ENCODE measurements at places on chromosomes 16 and 17.

DNA sequence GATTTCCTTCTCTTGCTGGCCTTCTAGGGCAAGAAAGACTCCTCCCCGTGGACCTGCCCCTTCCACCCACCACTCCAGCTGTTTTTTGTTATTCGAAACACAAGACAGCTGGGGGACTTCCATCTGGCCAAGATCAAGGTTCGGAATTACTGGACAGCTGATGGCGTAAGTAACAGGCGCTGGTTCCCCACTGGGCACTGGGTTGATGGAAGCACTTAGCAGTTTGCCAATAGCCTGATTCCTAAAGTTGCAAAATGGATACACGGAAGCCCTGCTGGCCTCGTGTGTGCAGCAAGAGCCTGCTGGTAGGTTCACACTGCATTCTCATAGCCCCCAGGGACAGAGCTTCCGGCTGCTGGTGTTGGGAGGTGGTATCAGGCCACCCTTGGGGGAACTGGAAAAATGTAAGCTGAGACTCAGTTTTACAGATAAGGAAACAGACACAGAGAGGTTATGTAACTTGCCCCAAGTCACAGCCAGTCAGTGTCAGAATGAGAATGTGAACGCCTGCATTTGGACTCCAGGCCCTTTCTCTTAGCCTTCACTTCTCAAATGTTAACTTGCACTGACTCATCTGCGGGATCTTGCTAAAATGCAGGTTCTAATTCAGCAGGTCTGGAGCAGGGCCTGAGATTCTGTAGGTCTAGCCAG lies 171.7 kb downstream of the KATNIP start:
- DNase-seq, result no peak

- DNase-seq, result no peak
Observed at GRCh38 chr17:75688209-75688825, 21.2 kb downstream of the SAP30BP start.

DNA sequence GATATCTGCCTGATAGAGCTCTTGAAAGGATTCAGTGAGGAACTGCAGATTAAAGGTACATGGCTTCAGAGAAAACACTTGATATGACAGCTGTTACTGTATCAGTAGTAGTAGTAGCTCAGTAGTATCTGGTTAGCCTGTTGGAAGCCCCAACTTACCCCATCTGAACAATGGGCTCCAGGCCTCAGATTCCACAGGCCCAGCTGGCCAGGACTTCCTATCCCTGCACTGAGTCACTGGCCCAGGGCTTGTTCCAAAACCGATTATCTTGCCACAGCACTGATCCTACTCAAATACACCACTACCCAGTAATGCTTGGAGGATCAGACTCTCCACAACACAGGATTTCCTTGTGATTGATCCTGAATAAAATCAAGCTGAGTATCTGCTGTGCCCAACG lies 32.6 kb downstream of the DCUN1D3 start:
- no peak for DNase-seq

DNA sequence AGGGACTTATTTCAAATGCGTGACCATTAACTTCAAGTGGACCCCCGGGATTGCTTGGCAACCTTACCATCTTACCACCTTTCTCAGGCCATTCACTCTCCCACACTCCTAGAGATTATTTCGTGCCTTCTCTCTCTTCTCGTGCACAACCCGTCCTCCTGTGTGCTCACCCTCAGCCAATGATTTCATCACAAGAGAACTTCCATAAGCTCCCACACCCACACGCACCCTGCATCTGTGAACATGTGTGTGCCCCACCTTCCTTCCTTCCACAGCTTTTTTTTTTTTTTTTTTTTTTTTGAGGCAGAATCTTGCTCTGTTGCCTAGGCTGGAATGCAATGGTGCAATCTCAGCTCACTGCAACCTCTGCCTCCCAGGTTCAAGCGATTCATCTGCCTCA lies 27.4 kb upstream of the CDH3 start:
- DNase-seq, result no peak

DNA sequence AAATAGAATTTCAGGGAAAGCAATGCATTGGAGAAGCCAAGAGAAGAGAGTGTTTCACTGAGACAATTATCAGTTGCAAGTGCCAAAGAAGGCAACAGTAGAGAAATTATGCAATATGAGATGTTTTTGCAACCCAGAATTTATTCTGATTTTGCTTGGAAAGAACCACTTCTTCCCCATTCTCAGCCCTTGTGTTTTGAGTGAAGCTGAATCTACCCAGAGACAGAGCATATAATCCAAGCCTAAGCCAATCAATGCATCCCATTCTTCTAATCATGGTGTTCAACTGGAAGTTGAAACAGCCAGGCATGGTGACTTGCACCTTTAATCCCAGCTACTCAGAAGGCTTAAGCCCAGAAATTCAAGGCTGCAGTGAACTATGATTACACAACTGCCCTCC lies 6.9 kb upstream of the SCNN1G start:
- no peak for DNase-seq

GRCh38 chr17:61496174-61496956 lies 44.1 kb downstream of the TBX4 start:
- DNase-seq, result no peak

- DNase-seq, result no peak
Observed at GRCh38 chr17:5846001-5846400, 224.2 kb upstream of the WSCD1 start.

DNA sequence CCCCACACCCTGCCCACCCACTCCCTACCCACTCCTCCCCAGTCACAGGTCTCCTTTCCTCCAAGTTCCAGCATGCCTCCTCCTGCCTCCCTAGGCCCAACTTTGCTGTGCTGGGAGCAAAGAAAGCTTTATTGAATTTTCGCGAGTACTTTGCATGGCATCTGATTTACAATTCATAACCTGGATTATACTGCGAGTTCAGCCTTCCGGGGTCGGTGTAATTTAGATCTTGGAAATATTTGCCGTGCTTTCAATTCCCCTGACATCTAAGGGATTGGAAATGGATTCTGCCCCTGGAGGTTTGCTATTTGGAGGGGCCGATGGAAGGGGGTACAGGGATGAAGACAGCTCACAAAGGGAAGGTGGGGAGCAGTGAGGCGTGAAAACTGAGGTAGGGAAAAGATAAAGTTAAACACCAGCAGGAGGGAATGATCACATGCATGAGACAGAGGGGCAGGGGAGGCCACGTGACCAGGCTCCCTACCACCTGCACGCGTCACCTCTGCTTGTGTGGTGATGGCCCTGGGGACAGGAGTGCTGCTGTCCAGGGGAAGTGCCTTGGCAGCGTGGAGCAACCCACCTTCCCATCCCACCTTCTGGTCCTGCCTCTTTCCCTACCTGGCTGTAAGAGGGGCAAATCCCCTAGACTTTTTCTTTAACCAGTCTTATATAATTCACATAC lies 132.3 kb upstream of the RPL38 start:
- no peak for DNase-seq

- no peak for DNase-seq
Observed at GRCh38 chr17:34990921-34991365, 10.6 kb downstream of the LIG3 start.

- DNase-seq, result no peak
Observed at GRCh38 chr17:44976206-44976605, 8.1 kb upstream of the C1QL1 start.

- DNase-seq, result no peak
Observed at GRCh38 chr17:11948789-11949188, 48.5 kb downstream of the ZNF18 start.

GRCh38 chr17:39688475-39688835 lies 598 bp upstream of the PGAP3 start:
- no peak for DNase-seq

- DNase-seq, result no peak
Observed at GRCh38 chr17:1100382-1100781, 79.4 kb downstream of the ABR start.

DNA sequence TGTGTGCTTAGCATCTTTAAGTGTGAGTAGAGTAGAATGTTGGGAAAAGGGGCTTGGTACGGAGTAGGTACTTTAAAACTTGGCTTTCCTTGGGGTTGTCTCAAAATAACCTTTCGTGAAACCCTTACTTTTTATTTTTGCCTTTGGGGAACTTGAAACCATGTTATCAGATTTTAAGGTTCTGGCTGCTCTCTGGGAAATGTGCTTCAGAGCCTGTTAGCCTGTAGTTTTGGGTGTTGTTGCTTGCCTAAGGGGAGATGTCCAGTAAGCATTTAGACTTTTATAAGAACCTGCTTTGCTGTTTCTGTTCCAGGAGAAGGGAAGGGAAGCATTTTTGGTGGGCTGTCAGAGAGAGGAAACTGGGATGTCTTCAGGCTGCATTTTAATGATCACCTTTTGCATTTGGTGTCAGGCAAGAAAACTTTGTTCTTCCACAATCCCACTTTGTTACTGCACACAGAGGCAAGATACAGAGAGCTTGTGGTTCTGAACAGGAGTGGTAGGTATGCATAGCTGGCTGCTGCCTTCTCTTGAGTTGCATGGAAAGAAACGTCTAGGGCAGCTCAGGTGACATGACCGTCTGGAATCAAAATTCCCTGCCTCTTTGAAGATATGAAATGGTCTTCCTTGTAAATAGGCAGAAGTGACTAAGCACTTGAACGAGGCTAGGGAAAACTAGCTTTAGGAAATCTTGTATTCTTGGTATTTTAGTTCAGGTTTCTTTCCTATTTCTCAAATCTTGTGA lies 1.7 kb downstream of the RABEP1 start:
- no peak for DNase-seq

- no peak for DNase-seq
Observed at GRCh38 chr16:88058817-88059216, 107.6 kb downstream of the BANP start.

- DNase-seq, result no peak
Observed at GRCh38 chr17:10477701-10478100, 8.3 kb upstream of the MYH4 start.

DNA sequence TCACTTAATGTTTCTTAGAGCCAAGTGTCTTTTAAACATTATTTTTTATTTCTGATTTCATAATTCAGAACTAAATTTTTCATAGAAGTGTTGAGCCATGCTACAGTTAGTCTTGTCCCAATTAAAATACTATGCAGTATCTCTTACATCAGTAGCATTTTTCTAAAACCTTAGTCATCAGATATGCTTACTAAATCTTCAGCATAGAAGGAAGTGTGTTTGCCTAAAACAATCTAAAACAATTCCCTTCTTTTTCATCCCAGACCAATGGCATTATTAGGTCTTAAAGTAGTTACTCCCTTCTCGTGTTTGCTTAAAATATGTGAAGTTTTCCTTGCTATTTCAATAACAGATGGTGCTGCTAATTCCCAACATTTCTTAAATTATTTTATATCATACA lies 13.6 kb upstream of the BCAS3 start:
- no peak for DNase-seq

DNA sequence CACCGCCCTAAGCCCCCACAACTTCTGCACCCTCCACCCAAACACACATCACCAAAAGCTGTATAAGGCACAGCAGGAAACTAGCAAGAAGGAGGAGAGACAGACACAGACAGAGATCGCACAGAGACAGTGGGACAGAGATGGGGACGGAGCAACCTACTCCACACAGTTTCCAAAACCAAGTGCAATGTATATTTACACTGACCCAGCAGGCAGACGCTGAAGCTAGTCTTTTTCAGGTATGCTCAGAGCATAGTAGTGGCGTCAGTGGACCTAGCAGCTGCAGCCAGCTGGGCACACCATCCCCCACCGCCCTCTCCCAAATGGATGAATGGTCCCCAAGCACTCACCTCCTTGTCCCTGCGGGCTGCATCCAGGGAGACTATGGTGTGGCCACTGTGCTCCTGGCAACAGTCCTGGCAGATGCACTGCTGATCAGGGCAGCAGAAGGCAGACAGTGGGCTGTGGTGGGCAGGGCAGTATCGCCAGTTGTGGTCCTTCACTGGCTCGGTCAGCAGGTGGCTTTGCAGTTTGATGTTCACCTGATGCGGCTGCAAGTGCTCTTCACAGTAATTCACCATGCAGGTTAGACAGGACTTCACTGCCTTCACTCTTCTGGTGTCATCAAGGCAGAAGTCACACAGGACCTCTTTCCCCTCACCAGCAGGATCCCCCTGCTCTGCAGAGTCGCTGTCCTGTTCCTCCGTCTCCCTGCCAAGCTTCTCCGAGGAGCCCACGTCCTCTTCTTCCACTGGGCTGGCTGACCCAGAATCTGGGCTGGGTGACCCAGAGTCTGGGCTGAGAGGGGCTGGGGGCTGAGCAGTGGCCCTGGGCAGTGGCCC lies 31.5 kb upstream of the FBXW10B start:
- DNase-seq, result no peak

- no peak for DNase-seq
Observed at GRCh38 chr17:40485851-40486521, 15.4 kb downstream of the TNS4 start.

DNA sequence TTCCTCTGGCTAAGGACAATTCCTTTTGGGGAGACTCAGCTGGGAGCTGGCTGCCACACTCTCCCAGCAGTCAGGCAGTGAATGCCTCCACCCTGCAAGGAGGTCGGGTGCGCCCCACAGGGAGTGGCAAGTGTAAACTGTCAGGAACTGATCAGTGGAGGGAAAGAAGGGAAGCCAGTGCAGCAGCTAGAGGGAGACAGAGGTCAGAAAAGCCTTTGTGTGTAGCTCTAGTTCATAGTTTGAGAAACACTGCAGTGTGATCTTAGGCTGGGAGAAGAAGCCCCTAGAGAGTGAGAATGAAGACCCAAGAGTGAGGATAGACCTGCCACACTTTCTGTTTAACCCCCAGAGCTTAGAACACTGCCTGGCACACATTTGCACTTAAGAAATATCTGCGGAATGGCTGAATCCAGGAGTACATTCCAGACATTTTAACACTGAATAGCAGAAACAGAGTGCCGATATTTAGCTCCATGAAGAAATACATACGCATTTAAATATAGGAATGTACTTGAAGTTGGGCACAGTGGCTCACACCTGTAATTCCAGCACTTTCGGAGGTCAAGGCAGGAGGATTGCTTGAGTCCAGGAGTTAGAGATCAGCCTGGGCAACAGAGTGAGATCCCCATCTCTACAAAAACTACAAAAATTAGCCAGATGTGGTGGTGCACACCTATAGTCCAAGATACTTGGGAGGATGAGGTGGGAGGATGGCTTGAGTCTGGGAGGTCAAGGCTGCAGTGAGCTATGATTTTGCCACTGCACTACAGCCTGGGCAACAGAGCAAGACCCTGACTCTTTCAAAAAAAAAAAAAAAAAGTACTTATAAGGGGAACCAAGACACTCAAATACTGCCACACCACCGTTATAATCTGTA lies 11.1 kb upstream of the SLC5A11 start:
- no peak for DNase-seq

DNA sequence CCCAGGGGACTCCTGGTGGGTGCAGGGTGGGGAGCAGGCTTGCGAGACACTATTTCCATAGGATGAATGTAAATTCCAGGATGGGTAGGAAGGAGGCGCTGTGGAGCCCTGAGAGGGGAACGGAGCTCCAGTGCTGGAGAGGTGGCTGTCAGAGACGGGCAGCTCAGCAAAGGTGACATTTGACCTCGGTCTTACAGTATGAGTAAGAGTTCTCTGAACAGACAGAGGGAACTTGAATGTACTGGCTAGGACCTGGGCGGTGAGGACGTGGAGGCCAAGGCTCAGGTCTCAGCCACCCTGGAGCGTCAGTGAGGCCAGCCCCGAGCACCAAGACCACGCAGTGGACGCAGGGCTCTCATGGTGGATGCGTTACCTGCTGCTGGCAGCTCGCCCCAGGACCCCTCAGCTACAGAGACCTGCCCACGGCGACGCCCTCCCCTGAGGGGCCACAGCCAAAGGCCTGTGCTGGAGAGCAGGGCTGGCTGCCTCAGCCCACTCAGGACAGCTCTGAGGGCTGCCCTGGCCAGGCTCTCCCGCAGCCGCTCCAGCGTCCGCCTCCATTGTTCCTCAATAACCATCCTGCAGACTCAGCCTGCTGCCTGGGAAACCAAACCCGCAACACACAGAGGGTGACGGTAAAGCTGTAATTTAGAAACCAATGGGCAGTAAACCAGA lies 65.9 kb upstream of the TNRC6C start:
- DNase-seq, result no peak

Data from stimulated activated CD8-positive, alpha-beta memory T cell treated with anti-CD3 and anti-CD28 coated beads, Interleukin-2, amount 100 ng/mL, for 1 hour (primary cell).